Nucleus accumbens (tissue), 56 donors: ENCODE measurements at places on chromosomes 13 and 19.

DNA sequence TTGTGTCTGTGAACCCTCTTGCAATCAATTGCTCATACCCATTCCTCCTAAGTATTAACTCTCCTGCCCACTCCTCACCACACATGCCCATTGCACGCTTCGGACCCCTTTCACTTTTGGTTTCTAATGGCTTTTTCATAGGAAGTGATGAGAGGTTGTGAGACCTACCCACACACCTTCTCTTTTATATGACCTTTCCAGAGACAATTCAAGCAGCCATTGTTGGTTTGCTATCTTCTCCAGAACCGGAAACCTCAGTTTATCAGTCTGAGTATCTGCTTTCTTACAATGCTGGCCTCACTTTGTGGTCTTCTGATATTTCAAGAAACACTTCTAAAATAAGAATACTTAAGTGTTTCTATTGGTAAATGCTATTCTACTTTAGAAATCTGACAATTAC is 1550.8 kb upstream of the SLC10A2 start:
- no peak for DNase-seq

GRCh38 chr13:86368924-86369323 is 569.7 kb upstream of the SLITRK6 start:
- no peak for DNase-seq

DNA sequence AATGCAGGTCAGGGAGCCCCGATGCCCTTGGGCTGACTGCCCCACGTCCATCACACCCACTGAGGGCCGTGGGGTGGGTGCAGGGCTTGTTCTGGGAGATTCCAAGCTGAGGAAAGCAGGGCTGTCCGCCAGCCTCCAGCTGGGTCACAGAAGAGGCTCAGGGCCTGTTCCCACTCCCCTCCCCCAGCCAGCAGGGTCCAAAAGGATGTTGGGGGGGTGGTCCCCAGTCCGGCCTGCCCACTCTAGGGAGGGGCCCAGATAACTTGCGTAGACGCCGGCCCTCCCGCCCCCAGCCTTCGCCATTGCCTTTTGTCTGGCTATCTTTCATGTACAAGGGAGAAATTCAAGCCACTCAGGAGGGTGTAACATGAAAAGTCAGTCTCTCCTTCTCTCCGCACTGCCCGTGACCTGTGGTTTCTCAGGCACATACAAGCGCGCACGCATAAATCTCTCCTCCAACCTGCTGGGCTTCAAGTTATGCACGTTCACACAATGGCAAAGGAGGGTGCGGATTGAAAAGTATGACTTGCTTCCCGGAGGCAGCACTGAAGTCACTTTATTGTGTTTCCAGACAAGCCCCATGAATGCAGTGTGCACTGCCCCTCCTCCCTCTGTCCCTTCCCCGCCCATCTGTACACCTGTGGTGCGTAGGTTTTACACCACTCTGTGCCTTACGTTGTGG is 20.2 kb downstream of the CARM1 start:
- no peak for DNase-seq

DNA sequence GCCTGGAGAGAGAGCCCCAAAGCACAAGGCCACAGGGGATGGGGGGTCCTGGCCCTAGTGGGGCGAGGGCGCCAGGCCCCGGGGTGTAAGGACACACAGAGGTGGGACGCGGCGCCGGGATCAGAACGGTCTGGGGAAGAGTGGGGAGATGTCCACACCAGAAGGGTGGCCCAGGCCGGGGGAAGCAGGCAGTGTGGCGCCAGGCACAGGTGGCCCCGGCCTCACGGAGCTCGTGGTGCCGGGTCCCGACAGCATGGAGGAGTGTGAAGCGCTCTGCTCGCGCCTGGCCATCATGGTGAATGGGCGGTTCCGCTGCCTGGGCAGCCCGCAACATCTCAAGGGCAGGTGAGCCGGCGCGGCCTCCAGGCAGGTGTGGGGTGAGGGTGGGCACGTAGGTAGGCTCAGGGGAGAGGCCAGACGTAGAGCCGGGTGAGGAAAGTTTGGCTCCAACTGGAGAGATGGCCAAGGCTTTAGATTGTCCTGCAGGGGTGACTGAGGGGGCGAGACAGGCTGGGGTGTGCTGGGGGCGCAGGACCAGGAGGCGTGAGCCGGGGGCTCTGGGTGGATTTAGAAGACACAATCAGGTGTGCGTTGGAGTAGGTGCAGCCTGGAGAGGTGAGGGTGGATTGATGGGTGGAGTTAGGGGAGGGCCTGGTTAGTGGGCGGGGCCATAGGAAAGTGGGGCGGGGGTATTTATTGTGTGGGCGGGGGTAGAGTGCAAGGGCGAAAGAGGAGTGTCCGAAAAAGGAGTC is 2.9 kb upstream of the ARHGAP45 start:
- no peak for DNase-seq

DNA sequence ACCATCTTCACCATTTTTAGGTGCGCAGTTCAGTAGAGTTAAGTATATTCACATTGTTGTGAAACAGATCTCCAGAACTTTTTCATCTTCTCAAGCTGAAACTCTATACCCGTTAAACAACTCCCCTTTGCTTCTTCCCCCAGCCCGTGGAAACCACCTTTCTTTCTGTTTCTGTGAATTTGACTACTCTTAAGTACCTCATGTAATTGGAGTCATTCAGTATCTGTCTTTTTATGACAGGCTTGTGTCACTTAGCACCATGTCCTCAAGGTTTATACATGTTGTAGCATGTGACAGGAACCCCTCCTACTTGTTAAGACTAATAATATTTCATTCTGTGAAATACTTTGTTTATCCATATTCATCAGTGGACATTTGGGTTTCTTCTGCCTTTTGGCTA is 52.8 kb downstream of the TNFRSF19 start:
- no peak for DNase-seq

- DNase-seq, result no peak
These were observed at the start of gene TMTC4 for GRCh38 chr13:100674572-100674871. TSS of gene TMTC4 (minus strand) at chr13:100674795. CDS start at chr13:100670362, 4,433 bp downstream.

DNA sequence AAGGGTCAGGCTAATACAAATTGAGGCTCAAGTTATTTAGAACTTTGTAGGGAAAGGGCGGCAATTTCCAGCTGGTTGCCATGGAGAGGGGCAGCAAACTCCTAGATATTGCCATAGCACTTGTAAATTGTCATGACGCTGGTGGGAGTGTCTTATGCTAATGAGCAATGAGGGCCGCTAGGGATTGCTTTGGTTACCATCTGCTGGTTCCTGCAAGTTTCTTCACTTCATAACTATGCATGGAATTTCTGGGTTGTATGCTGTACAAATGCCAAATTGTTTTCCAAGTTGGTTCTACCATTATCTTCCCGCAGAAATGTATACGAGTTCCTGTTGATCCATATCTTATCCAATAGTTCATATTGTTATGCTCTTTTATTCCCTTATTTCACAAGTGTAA is 1339.4 kb downstream of the EFNB2 start:
- DNase-seq, result no peak

GRCh38 chr13:111484141-111484925 is 163.9 kb downstream of the TEX29 start:
- no peak for DNase-seq

GRCh38 chr19:3977242-3978143 is 6.6 kb upstream of the DAPK3 start:
- DNase-seq, result no peak

DNA sequence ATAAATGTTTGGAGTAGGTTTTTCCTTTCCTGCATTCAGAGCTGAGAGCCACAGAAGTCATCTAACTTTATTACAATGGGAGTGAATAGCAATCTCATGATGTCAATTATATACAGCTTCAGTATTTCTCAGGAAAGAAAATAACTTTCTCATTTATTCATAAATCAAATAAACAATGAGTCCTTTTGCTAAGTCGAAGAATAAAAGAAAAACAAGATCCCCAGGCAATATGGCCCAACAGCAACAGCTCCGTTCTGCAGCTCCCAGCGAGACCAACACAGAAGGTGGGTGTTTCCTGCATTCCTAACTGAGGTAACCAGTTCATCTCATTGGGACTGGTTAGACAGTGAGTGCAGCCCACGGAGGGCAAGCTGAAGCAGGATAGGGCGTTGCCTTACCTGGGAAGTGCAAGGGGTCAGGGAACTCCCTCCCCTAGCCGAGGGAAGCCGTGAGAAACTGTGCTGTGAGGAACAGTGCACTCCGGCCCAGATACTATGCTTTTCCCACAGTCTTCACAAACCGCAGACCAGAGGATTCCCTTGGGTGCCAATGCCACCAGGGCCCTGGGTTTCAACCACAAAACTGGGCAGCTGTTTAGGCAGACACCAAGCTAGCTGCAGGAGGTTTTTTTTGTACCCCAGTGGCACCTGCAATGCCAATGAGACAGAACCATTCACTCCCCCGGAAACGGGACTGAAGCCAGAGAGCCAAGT is 128.2 kb downstream of the SLITRK1 start:
- no peak for DNase-seq

DNA sequence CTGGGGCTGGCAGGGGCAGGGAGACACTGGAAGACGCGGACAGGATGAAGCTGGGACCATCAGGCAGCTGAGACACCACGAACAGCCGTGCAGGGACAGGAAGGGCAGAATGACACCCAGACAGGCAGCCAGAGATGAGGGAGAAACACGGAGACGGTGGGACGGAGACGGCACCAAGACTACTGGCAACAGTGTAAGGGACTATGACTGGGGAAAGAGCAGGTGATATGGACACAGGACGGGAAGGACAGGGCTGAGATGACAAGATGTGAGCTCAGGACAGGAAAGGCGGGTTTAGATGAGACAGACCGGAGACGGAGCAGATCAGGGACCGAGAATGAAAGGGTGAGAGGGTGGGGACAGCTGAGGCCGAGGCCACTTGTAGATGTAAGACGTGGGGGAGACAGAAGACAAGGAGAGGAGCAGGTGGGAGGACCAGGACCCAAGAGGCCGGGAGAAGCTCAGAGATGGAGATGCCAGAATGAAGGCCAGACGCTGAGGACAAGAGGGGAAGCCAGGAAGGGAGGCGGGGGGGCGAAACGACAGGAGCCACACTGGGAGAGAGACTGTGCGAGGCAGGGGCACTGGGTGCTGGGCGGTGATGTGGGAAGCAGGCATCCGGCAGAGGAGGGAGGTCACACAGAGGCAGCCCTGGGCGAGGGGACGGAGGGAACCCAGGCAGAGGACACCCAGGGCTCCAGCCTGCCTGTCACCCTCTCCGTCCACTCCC is 17.5 kb upstream of the EHD2 start:
- no peak for DNase-seq

GRCh38 chr19:42121656-42122069 is 10.6 kb downstream of the POU2F2 start:
- no peak for DNase-seq

DNA sequence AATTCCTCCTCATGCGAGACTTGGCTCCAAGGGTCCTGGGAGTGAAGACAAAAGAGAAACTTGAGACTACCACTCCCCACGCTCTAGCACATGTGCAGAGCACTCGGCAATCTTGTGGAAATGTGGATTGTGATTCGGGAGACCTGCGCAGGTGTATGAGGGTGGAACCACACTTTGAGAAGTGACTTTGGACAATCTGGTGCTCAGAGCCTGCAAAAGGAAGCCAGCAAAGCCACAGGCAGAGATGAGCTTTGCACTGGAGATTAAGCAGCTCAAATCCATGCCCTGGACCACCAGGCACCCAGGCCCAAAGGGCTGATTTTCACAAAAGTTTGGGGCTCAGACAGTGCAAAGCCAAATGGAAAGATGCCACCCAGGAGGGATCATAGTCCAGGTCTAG is 162.5 kb upstream of the TSHZ3 start:
- no peak for DNase-seq

GRCh38 chr13:30346153-30346788 is 38.9 kb upstream of the KATNAL1 start:
- DNase-seq, result no peak

DNA sequence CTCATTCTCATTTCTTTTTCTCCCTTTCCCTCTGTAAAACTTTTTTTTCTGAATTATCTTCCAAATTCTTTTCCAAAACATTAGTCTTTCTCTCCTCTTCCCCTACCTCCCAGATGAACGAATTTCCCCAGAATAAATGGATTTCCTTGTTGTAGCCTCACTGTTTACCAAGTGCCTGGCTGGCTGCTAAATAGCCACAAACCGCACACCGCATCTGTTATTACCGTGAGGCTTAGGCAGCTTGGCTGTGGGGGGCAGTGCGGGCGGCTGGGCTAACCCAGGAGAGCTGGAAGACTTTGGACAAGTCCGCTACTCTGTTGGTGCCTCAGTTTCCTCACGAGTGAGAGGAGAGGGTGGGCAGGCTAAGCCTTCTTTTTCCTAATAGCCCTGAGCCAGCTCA is 10.7 kb downstream of the IL17D start:
- no peak for DNase-seq

- no peak for DNase-seq
These were observed 222.8 kb downstream of the NDFIP2 start for GRCh38 chr13:79703772-79704171.

GRCh38 chr19:32580353-32580900 is 563 bp upstream of the PDCD5 start:
- no peak for DNase-seq

DNA sequence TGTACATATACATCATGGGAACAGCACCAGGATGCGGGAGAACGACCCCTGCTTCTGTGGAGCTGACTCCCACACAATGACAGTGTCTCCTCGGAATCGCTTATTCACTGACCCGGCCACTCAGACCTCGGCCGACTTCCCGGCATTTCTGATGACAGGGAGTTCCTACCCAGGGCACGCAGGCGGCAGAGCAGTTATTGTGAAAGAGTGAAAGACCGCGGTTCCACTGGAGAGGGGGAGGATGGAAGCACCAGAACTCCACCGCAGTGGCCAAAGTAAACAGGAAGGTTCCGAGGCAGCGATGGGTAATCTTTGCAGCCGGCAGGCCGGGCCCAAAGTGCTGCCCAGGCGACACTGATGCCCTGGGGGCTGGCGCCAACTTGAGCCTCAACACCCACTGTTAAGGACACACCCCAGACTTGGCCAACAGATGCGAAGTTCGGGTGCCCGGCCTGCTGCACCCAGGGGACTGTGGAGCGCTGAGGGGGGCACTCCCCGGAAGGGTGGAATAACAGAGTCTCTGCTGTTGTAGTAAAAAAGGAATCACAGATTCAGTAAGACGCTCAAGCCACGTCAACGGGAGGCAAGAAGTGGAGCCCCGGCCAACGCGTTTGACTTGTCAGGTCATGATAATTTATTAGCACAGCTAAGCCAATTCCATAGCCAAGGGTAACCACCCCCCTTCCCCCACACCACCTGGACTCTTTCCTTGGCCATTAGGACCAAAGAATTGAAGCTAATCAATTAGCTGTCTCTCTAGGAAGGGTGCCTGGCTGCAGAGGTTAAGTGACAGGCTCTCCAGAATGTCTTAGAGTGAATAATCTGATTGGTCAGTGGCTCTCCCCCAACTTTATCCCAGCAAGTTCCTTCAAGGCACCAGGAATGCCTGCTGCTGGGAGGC is 5.8 kb downstream of the MLLT1 start:
- peak; percentile 38 for DNase-seq
